Cerebellum (tissue), 4 donors: ENCODE measurements at places on chromosomes 6 and 20. TPM values are rescaled to one million over a fixed set of nuclear protein-coding genes. Genes with fewer than 3 reads are reported as not detected.

Gene OSTM1
- 23.4 TPM for total RNA-seq

Gene COQ3
- total RNA-seq: 5.5 TPM

Gene WASF1
- 48.3 TPM for total RNA-seq

Gene RFX6
- not detected for total RNA-seq

Gene HDGFL1
- total RNA-seq: not detected

Gene SPAG4
- total RNA-seq: 0.64 TPM

Gene RBBP8NL
- not detected for total RNA-seq

Gene PGM3
- total RNA-seq: 57.3 TPM

Gene PERP
- total RNA-seq: 1.4 TPM

Gene CALHM6
- 2.8 TPM for total RNA-seq

Gene PROCR
- 13.1 TPM for total RNA-seq

Gene FBXO5
- total RNA-seq: 16.1 TPM

Gene TRIM26
- total RNA-seq: 17.6 TPM

Gene NCOA7
- 28.8 TPM for total RNA-seq

Gene SRMS
- total RNA-seq: not detected

Gene ARFGEF3
- 38.3 TPM for total RNA-seq

Gene RTF2
- 32.2 TPM for total RNA-seq

Gene UBE2C
- 14.1 TPM for total RNA-seq

Gene SLC12A5
- 26.0 TPM for total RNA-seq
